Glutamatergic neuron (in vitro differentiated cells): ENCODE measurements at places on chromosomes 16 and 17. TPM values are rescaled to one million over a fixed set of nuclear protein-coding genes. Genes with fewer than 3 reads are reported as not detected.

DNA sequence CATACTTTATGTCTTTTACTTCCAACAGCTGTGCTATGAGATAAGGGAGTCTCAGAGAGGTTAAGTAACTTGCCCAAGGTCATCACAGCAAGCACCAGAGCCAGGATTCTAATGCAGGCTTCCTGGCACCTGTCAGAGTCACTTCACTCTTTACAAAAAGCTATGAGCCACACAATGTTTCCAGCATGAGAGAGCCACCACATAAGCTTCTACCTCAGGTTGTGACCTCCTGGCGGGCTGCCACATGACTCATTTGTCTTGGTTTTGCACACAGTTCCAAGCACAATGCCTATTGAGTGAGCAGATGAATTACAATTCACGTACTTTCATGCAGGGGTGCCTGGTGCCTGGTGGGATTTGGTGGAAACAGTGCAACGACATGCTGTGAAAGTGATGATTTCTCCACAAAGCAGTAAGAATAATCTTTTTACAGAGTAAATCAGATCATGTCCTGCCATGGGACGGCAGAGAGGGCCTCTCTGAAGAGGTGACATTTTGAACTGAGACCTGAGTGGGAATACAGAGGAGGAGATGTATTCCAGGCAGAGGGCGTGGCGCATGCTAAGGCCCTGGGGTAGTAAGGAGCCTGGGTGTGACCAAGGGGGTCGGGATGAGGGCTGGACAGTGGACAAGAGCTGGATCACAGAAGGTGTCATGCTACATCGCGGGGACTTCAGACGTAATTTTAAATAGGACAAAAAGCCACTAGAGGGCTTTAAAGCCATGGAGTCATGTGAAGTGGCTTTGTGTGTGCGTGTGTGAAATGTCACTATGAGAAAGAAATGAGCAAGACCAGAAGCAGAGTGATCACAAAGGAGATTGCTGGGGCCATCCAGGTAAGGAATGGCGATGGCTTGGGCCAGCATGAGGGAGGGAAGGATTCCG, 53.4 kb downstream of the CACNG3 start:
- DNase-seq: no peak

GRCh38 chr17:5100832-5101231, 10.8 kb downstream of the ZNF232 start:
- DNase-seq: no peak

DNA sequence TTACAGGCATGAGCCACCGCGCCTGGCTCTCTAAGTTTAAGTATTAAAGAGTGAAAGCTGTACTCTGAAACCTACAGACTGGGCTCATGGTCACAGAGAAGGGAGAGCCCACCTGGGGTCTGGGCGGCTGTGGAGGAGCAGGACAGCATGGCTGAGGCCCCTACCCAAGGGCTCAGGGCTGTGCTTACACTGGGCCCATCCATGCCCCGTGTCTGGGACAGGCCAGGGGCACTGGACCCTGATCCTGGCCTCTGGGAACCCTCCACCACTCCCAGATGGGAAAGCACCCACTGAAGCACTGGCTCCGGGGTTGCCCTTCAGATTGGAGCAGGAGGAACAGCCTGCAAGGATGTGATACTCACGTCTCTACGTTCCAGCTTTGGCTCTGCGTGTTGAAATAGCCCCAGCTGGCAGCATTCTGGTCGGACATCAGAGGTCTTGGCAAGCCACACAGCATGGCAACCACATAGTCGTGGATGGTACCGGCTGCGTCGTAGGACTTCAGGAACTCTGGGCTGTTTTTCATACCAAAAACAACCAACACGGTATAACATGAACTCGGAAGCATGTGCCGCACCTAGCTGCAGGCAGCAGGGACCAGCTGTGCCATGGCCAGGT, 13.0 kb downstream of the SHPK start:
- DNase-seq: no peak

GRCh38 chr16:873243-873661, 72.7 kb upstream of the GNG13 start:
- peak; percentile 72 for DNase-seq

DNA sequence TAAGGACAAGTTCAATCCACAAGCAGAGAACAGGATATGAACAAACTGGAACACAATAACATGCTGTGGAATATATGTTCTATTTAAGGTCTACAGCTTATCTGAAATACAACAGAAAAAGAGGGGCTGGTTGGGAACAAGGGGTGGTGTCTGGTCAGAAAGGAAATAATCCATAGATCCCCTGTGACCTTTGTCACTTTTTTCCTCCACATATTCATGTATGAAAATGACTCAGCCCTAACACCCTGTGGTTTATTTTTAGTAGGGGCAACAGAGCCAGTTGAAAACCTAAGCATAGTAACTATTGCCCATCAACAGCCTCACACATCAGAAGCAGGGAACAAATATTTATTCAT, 12.3 kb upstream of the SPAG9 start:
- DNase-seq: no peak

The CTRL gene
- total RNA-seq: 2.8 TPM

- no peak for DNase-seq
These were observed 536.3 kb upstream of the EEF2KMT start for GRCh38 chr16:5633845-5634440.

The KCNJ18 gene
- not detected for total RNA-seq

DNA sequence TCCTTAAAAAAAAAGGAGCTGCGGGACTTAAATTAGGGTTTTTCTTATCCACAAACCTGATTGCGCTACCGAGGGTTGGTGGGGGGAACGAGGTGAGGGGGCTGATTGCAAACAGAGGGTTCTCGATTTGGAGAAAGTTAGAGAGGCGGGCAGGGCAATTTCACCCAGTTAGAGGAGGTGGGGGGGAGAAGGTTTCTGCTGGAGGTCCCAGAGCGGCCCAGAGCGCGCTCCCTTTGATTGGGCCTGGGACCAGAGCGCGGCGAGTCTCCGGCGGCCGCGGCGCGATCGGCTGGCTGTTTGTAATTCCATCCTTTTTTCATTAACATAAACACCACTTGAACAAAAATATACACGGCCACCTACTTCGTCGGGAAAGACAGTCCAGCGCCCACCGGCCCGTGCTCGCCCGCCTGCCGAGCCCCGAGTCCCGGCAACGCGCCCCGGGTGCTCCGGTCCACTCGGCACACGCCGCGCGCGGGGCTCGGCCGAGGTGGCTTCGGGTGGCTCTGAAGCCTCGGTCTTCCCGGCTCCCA, 13.3 kb upstream of the FOXF1 start:
- peak; percentile 27 for DNase-seq

GRCh38 chr17:17719199-17719940, 38.1 kb downstream of the RAI1 start:
- DNase-seq: no peak
